Esophagus squamous epithelium (tissue), 5 donors: ENCODE measurements at places on chromosomes 3 and 15.

DNA sequence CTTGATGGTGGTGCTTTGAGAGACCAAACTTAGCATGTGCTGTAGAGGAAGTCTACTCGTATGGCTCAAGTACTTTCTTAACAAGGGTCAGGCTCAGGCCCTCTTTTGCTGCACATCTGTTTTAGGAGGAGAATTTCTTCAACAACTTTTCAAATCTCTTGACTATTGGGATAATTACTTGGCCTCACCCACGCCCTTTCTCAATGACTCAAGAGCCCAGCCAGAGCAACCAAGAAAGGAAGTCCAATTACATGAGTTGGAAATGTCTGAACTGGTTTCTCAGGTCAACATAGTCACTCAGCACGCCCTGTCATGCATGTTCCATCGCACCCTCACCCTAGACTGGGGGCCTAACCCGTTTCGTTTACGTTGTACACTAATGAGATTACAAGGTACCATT lies 44.8 kb upstream of the UMPS start:
- no peak for DNase-seq

DNA sequence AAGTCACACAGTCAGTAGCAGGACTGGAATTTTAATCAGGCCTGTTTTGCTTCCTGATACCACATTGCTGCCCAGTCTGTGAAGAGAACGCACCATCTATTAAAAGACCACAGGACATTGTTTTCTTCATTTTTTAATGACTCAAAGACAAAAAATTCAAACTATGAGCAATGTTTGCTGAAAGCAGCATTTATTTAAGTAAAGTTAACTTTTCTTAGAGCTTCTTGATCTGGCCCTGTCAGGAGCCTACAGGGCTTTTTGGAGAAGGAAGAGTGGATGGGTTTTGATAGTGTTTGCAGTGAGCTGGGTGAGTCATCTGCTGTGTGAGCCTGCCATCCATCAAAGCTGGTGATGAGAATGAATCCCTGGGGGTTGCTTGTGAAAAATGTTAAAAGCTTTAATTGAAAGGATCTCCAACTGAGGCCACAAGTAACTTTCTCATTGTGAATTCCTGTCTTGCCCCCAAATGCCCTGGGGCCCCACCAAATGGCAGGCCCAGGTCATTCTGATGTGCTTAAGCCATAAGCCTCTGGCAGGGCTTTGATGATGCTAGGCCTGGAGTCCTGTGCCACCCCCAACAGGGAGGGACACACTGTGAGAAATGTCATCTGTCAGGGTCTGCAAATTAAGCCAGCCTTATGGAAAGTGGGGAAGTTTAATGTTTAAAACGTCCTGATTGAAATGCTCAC lies 136.2 kb upstream of the PFN2 start:
- DNase-seq, result no peak

DNA sequence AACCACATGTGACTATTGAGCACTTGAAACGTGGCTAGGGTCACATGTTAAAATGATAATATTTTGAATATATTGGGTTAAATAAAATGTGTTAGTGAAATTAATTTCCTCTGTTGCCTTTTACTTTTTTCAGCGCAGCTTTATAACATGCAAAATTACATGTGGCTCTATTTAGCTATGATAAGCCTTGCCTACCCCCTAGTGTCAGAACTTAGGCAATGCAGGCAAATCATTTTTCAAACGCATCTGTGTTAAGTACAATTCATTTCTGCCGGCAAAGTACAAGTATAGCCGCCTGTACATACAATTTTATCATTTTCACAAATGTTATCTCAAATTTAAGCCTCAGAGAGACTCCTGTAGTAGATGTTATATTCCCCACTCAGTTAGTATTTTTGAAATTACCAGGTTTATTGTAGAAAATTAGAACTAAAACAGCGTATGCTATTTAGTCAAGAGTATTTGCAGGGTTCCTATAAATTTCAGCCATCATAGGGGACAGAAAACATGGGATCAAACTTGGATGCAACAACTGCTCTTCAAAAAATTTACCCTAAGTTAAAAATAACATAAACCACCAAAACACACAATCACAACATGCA lies 56.1 kb downstream of the TAFA4 start:
- DNase-seq, result no peak

DNA sequence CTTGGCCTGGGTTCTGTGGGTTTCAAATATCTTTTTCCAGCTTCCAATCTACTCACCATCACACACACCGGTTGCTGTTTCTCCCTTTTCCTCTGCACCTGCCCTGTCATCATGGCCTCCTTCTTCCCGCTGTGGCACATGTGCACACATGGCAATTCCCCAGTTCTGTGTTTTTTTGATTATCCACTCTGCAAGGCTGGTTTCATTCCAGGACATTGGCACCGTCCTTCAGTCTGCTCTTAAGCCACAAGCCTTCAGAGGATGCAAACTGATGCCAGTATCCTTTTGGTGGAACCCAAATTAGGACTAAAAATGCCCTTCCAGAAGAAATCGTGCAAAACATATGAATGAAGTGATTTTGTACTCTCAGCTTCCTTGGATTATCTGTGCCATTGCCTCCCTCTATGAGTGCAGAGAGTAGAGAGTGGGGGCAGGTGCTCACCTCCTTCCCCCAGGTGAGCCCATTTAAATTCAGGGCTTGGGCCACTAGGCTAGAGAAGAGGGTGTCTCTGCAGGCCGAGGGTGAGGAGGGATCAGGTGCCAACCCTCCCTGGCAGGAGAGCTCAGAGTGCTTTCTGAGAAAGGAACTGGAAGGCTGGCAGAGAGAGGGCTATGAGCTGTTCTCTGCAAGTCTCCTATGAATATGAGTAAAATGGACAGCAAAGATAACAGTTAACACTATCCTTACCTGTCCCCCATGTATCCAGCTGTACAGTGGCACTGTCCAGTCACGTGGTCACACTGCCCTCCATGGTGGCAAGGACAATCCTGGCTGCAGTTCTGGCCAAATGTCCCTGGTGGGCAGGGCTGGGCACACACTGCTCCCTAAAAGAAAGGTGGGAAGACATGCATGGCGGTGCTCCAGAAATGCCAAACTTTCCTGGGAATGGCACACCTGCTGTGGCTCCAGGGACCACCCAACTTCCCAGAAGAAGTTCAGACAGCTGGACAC lies 100.8 kb downstream of the RAB11A start:
- DNase-seq, result no peak

DNA sequence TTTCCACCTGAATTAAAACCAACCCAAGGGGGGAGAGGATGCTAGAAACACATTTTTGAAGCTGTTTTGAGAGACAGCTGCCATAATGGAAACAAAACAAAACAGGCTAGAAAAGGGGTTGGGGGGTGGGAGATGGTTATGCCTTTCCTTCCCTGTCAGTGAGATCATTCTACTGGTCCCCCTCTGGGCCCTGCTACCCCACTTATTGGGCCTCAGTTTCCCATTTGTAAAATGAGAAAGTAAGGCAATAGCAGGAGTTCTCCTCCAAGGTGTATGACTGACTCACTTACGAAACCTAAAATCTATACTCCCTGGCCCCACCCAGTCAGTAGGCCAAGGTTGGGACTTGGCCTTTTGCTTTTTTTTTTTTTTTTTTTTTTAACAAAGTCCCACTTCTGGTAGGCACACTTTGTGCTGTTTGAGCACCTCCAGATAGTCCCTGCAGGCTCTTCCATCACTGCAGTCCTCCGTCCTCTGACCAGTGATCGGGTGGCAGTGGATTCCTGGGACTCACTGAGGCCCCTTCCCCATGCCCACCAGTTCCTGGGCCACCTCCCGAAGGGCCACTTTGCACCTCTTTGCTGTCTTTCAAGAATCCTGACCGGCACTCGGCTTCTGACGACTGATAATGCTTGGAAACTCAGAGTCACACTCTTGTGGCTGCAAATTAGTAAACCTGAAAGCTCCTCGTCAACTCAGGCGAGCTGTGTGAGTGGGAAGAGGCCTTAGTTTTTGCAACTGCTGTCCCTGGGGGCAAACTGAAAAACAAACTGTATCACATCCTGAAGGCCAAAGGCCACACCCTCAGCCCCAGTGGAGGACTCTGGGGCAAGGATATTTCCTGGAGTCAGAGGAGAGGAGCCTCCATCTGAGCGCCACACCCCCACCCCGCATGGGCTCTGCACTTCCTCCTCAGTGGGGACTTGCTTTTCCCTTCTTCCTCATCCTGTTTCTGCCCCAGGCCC lies 6.7 kb upstream of the PSTPIP1 start:
- no peak for DNase-seq

- DNase-seq, result no peak
Observed at GRCh38 chr3:149003653-149004305, 12.4 kb downstream of the GYG1 start.

GRCh38 chr15:73873889-73874511 lies 636 bp downstream of the TBC1D21 start:
- no peak for DNase-seq
